T1000 (cell line): ENCODE measurements at places on chromosomes 5 and 9.
A peak's percentile ranks its signal among the peaks of the same experiment; 100 is the strongest.

GRCh38 chr5:81787474-81788242, 36.8 kb upstream of the SSBP2 start:
- no peak for DNase-seq

- DNase-seq, result no peak
These were observed 1.6 kb downstream of the ENG start for GRCh38 chr9:127852829-127853228.

DNA sequence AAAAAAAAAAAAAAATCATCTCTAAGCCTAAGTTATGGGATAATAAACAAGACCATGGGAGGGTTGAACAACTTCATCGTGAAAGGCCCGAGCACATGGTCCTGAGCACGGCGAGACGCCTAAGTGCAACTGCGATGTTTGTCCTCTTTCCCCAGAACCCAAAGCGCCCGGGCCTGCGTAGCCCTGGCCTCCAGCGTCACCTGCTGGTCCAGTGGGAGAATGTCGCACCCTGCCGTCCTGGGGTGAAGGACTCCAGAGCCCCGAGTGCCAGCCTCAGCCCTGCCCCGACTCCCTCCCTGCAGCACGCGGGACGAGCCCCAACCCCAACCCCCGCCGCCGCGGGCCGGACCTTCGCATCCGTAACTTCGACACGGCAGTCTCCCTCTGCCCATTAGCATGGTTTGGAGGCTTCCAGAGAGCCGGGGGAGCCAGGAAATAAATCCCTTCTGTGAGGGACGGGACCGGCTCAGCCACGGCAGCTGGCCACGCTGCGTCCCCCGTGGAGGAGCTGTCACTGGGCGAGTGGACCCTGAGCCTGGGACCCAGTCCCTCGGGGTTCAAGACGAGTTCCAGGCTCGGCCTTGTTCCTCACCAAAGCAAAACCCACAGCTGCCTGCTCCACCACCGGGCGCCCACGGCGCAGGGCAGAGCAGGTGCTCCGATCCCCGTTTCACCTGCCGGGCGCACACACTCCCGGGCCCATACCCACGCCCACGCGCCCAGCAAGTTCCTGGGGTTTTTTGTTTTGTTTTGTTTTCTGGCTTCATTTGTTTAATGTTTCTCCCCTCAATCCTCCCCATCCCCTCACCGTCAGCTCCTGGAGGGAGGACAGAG, 132.5 kb upstream of the HAND1 start:
- DNase-seq, result no peak

DNA sequence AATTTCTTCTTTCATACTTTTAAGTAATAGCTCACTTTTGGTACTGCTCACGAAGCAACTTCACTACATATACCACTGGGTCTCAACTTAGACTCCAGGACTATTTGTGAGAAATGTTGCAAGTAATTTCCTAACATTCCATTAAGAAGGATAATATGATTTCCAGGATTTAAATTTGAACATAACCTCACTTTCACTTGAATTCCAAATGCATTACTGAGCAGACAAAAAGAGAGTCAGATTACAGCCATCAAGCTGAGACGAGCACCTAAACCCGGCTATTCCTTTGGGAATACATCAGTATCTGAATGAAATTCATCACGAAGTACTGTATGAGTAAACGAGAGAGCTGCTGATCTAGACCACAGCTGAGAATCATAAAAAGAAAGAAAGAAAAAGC, 47.3 kb downstream of the LIFR start:
- DNase-seq, result peak; percentile 20

GRCh38 chr5:138032572-138033385, at the start of gene FAM13B:
FAM13B (minus strand) TSS chr5:138033079; CDS start chr5:138019111, 13,968 bp downstream.
- peak; percentile 60 for DNase-seq

DNA sequence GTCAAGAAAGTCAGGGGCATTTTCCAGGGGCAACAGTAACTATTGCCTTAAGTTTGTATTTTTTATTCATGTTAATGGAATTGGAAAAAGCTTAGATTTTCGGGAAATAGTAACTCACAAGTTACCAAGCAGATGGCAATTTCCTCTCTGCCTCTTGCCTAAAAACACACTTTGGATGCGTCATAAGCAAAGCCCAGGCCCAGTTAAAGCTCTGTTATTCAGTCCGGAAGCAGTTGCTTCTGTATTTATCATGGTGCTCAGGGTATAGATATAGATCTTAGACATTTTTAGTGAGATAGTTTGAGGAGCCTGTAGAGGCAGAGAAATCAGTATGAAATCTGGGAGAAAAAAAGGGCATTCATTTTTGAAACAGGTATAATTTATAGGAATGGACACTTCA, 260.3 kb upstream of the TNC start:
- no peak for DNase-seq

GRCh38 chr9:126500600-126501382, 112.9 kb upstream of the LMX1B start:
- DNase-seq, result peak; percentile 57

GRCh38 chr9:132646726-132647125, 23.1 kb downstream of the DDX31 start:
- DNase-seq, result no peak

- DNase-seq, result no peak
These were observed 3.7 kb downstream of the SPATA31E1 start for GRCh38 chr9:87886210-87886932.

- no peak for DNase-seq
These were observed 136.1 kb downstream of the UGCG start for GRCh38 chr9:112032743-112033142.

- no peak for DNase-seq
These were observed 2.2 kb upstream of the TSPAN17 start for GRCh38 chr5:176644878-176645670.

- DNase-seq, result peak; percentile 91
These were observed at the start of gene CEP120 for GRCh38 chr5:123423278-123424149. CEP120 (minus strand) TSS chr5:123423403; CDS start chr5:123422998, 405 bp downstream.

DNA sequence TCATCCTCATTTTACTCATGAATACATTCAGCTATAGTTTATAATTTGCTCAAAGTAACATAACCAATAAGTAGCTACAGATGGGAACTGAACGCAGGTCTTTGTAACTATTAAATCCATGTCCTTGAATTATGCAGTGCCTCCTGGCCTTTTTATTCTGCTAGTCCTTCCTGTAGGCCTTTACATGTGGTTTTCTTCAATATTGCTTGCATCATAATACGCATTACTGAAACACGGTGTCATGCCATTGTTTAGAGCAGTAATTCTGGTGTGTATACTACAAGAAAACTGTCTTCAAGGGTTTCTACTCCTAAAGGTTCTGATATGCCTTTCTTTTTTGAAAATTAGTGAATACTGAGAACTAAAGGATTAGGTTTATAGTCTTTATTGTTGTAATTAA, 20.7 kb downstream of the CWC27 start:
- DNase-seq, result no peak

DNA sequence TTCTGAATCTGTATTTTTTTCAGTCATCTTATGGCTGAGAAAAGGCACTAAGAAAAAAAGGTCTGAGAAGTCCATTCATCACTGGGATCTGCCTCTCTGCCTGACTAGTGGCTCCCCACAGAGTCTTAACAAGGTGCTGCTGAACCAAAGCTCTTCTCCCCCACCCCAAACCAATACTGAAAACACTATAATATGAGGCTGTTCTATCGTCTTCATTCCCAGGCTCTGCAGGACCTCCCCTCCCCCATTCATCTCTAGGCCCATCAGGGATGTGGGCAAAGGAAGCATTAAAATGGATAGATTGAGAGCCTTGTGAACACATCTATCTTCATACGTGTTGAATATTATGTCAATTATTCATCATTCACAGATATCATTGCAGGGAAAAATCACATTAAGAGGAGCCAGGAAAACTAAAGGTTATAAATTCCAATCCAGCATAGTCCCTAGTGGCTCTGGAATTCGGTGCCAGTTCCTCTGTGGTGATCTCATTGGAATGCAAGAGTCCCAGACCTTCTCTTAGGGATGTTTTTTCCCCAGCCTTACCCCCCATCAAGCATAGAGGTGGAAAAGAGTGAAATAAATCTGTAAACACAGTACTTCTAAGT, 44.3 kb upstream of the GPR151 start:
- peak; percentile 17 for DNase-seq

GRCh38 chr5:57745700-57746651, 263.4 kb upstream of the ACTBL2 start:
- no peak for DNase-seq

- DNase-seq, result no peak
These were observed 117.9 kb downstream of the GOLPH3 start for GRCh38 chr5:32055891-32056866.

DNA sequence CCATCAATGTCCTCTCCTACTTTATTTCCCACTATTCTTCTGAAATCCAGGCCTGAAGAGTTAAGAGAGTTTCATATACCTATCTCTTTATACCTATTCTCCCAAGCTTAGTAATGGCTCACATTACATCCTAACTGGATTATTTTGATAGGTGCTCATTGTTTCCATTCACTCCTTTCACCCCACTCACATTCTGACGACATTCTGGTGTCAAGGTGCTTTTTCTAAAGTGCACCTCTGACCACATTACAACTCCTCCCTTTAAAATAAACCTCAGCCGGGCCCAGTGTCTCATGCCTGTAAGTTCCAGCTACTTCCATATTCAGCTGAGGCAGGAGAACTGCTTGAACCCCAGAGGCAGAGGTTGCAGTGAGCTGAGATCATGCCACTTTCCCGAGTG, 417.1 kb downstream of the BNC2 start:
- no peak for DNase-seq

- no peak for DNase-seq
These were observed 77.7 kb upstream of the GNA14 start for GRCh38 chr9:77725820-77726219.

DNA sequence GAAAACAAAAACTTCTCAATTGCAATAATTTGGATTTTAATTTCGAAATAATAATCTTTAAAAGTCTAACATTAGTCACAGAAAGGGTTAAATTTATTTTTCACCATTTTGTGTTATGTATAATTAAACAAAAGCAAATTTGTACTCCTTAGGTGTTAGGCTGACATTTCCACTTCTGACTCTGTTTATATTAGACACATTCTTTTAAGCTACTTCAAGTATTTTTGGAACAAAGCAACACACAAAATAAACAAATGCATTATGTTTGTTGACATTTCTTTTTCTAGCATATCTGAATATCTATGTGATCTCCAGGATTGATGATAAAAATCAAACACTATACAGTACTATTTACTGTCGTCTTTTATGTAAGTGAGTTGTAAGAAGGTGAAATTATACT, 44.3 kb upstream of the NIPBL start:
- DNase-seq, result no peak

GRCh38 chr5:14383923-14384322, 197.7 kb upstream of the OTULINL start:
- no peak for DNase-seq

GRCh38 chr5:121873409-121873808, 21.7 kb downstream of the FTMT start:
- DNase-seq, result no peak

- DNase-seq, result no peak
These were observed 152.4 kb downstream of the DOCK2 start for GRCh38 chr5:169789417-169789940.

- no peak for DNase-seq
These were observed 4.6 kb upstream of the FCN1 start for GRCh38 chr9:134922066-134922931.

- no peak for DNase-seq
These were observed 501.7 kb upstream of the DMAC1 start for GRCh38 chr9:8301296-8301695.

DNA sequence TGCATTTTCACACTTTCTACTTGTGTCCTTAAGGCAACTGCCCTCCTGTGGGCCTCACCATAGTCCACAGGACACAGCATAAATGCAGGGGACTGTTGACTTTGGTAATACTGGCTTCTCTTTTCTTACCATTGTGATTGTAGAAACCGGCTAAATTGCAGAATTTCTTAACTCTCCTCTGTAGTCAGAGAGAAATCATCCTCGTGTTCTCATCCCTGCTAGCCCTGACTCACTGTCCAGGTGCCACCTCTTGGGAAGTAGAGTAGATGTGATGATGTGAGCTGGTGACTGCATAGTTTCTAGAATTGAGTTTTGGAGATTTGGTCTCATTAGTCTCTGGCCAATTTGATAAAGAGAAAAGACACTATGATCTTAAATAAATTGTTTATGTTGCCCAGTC, 5.5 kb downstream of the PHF24 start:
- no peak for DNase-seq

DNA sequence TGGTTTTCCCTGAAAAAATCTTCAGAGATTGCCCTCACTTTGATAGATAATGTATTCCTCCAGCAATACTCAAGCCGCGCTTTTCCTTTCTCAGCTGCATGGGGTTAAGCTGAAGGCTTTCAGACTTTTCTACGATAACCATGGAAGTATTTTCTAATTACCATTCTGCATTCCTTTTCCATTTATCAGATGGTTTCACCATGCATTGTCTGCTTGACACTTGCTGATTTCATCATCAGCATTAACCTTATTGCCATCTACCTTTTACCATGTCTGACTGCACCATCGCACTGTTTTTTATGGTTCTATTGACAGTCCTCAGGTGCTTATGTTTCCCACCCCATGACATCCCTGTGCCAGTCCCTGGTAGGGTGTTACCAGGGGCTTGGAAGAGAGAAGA, 91.6 kb downstream of the DMAC1 start:
- no peak for DNase-seq

- DNase-seq, result no peak
These were observed 237.6 kb upstream of the CCNH start for GRCh38 chr5:87650284-87650683.
